ENCODE measurements at places on chromosomes 5 and 9.

- no peak for DNase-seq
Measured at GRCh38 chr5:20351849-20352248, 363.8 kb upstream of the CDH18 start.

GRCh38 chr5:66710557-66711088 lies 114.4 kb downstream of the MAST4 start:
- no peak for DNase-seq

DNA sequence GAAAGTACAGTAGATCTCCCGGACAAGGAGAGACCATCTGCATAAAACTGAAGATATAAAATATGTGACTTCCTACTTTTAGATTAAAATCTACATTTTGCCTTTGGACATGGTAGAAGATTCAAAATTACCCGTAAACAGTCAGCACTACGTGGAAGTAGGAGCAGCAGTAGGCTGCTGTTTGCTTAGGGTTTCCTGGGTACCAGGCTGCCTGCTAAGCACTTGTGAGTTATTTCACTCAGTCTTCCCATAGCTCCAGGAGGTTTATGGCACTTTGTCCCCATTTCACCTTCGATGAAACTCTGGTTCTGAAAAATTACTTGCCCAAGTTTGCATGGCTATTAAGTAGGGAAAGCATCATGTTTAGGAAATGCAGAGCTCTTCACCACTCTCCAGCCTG lies 92.6 kb downstream of the STK32A start:
- no peak for DNase-seq

GRCh38 chr5:101435768-101436167 lies 532.7 kb upstream of the ST8SIA4 start:
- no peak for DNase-seq

DNA sequence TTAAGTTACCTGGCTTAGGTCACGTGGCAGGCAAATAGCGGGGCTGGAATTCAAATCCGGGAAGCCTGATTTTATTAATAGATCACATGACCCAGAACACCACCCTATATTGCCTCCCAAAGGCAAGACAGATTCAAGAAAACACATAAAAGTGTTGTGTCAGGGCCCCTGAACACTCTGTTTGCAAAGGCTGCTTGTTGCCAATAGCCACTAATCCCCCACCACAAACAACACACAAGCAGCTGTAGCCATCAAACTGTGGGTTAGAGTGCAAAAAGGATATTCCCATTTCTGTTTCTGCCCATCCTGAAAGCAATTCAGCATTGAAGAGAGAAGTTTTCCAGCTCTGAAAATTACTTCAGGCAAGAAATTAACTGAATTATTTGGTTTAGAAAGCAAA lies 358.9 kb upstream of the RFX3 start:
- DNase-seq, result no peak

DNA sequence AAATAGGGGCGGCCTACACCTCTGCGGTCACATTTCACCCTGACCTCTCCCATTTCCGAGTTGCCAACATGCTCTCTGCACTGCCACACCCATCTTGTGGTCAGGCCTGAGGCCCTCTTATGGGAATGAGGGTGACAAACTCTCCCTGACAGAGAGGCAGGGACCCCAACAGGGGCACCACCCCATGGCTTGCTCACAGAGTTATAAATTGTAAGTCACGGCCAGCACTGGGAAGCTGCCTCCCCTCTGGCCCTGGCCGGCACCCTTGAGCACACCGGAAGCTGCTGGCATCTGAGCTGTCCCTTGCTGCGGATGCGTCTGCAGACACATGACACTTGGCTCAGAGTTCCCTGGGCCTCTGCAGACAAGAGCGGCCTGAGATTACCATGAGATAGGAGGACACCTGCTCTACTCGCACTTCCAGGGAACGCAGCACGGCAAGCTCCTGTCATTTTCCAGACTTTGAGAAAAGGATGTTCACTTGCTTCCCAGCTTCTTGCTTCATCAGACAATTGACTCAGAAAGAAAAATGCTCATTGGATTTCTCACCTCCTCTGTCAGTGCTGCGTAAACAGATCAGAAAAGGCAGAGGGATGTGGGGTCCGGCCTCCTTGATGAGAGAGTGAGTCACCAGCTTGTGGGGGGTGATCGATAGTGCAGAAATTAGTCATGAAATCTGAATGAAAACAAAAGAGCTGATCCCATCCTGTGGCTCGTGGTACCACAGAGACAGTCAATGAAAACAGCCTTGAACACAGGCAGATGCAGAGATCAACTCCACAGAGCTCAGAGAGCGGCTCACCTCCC lies 269.8 kb downstream of the SYK start:
- DNase-seq, result no peak
